Activated CD4-positive, alpha-beta T cell treated with anti-CD3 and anti-CD28 coated beads, Interleukin-2, amount 50 U/mL, for 4 hours (primary cell): ENCODE measurements at places on chromosomes 12 and 14.

- peak; percentile 17 for DNase-seq
Observed at GRCh38 chr12:52024845-52025230, 18.1 kb downstream of the TAMALIN start.

- DNase-seq: no peak
Observed at GRCh38 chr12:52759695-52760094, 17.4 kb downstream of the KRT76 start.

GRCh38 chr14:96393071-96393691 is 1.3 kb downstream of the AK7 start:
- no peak for DNase-seq

- no peak for DNase-seq
Observed at GRCh38 chr14:82776958-82777357, 1243.3 kb upstream of the SEL1L start.

GRCh38 chr14:75128596-75128990 is 1.7 kb upstream of the NEK9 start:
- no peak for DNase-seq

DNA sequence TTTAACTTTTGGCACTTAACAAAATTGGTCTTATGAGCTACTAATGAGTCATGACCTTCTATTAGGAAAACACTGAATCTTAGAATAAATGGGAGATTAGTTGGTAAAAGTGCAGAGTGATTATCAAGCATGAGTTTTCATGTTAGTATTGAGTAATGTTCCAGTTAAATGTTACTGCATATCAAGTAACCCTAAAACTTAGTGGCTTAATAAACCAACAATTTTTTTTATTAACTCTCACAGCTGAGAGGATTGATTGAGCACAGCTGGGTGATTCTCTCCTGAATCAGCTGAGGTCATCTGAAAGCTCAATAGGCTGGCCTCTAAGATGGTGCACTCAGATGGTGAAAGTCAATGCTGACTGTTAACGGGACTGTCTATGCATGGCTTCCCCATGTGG is 248.6 kb downstream of the BCL11B start:
- no peak for DNase-seq

DNA sequence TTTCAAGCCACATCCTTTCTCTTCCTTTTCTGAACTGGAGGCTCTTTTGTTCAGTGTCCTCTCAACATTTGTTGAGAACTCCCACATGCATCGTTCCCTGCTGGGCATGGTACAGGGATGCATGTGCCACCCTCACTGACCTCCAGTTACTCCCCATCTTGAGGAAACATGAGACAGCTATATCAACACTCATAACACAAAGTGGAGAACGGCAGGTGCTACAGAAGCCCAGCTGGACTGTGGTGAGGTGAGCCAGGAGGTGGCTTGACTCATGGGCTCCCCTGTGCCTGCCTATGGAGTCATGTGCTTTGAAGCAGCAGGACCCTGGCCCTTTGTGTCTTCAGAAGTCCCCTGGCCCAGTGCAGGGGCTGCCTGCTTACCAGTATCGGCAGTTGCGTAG is 9.7 kb downstream of the MYH6 start:
- DNase-seq: no peak

- no peak for DNase-seq
Observed at GRCh38 chr12:119229205-119229604, 50.5 kb downstream of the HSPB8 start.

GRCh38 chr12:109968032-109968420 is 28.1 kb downstream of the GIT2 start:
- DNase-seq: no peak

DNA sequence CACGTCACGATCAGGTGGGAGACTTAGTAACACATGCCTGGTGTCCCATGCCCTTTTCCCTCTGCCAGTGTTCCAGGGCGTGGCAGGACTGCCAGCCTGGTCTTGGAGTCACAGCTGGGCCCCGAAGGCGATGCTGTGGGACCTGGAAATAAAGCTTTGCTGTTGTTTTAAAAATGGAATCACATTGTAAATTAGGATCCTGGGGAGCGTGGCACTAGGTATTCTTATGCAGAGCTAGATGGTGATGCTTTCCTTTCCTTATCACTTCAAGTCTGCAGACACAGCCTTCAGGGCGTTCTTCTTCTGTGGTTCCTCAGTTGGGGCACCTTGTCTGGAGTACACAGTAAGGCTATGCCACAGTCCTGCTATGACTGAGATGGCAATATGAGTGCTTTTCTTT is 64.6 kb downstream of the BICD1 start:
- no peak for DNase-seq

DNA sequence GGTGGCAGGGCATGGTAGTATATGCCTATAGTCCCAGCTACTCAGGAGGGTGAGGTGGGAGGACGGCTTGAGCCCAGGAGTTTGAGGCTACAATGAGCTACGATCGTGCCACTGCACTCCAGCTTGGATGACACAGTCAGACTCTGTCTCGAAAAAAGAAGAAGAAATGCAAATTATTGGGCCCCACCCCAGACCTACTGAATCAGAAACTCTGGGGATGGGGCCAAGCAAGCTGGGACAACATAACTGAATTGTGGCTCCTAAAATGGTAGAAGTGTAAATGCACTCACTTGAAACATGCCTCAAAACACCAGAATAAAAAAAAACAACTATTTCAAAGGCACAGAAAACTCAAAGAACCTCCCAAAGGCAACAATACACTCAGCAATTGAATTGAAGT is 37.0 kb downstream of the CIT start:
- no peak for DNase-seq

GRCh38 chr12:122097927-122098756 is 19.6 kb downstream of the MLXIP start:
- no peak for DNase-seq

- peak; percentile 63 for DNase-seq
Observed at GRCh38 chr12:9707864-9708808, 24.8 kb downstream of the CLECL1 start.

DNA sequence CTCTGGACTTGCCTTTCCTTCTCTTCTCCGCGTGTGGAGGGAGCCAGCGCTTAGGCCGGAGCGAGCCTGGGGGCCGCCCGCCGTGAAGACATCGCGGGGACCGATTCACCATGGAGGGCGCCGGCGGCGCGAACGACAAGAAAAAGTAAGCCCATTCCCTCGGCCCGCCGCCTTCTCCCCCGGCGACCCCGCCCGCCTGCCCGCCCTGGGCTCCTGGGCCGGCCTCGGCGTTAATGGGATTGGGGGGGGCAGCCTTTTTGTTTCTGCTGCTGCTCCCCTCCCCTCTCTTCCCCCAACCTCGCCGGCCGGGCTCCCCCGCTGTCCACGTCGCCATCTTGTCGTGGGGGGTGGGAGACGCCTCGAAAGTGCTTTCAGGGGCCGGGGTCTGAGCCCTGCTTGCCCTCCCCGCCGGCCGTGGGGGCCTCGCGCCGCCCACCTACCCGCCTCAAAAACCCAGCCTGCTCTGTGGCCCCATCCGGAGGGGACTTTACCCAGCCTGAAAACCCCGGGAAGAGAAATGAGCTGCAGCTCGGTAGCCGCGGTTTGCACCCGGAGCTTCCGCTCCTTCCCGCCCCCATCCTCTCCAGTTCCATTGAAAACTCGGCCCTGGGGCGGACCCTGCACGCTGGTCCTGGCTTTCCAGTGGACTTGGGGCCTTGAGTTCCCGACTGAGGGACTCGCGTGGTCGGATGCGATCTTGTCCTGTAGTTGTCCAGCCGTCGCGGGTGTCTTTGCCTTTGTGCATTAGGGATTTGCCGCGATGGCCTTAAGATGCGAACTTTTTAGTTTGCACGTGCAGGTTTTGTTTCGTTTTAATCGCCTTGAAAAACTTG is 598 bp downstream of the HIF1A start:
- DNase-seq: peak; percentile 22

DNA sequence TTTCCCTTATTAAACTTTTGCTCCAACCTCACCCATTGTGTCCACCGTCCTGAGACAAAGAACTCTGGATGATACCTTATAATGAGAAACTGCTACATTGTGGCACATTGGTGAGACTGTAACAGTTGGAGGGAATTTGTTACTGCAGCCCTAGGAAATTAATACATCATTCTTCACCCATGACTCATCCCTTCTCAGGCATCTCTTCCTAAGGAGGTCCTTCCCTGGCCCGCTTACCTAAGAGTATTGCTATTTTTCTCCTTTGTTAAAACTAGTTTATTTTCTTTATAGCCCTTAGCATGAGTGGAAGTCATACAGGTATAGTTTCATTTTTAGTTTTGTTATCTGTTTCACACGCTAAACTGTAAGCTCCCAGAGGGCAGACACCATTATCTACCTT is 87.1 kb downstream of the TMEM260 start:
- DNase-seq: no peak

DNA sequence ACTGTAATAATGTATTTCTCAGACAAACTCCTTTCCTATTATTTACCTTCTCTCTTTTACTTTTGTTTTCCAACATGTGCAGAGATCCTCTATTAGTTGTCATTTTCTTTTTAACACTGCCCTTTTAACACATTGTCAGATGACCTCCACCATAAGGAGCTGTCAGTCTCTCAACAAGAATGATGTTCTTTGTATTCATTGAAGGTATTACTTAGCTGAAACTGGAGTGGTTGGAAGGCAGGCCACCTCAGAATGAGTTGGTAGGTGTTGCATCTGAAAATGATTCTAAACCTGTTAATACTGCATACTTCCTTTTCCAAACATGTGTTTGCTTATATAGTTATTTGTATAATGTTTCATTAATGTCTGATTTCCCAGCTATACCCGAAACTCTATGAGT is 16.9 kb downstream of the TMEM117 start:
- no peak for DNase-seq

DNA sequence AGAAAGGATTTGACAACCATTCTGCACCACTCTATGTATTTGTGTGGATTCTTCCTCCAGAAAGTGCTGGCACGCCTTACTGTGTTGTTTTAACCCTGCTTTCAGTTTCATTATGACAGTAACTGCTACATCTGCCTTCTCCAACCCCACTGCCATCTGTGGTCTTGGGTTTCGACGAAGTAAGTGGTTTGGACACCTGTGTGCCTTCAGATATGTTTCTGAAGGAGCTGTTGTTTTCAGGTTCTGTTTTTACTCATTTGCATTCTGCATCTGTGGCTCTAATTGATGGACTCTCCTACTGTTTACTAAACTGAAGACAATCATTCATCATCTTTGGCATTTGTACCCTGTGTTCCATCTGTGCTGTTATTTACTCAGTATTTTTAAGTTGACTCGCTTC is 4.1 kb downstream of the TSHR start:
- peak; percentile 10 for DNase-seq

DNA sequence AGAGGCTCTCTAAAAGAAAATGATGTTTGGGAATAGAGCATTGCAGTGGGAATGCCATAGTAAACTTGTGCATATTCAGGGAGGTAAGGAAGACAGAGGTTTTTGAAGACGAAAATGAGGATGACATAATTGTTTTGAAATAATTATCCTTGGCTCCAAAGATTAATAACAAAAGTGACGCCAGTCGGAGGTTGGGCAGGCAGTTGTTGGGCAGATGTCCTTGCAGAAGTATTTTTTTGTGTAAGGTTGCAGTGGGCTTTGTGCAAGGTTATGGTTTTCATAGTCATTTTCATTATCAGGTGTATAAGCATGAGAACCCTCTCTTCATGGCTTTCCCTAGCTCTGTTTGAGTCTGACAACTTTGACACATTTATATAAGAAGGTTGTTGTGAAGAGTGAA is 35.3 kb downstream of the METAP2 start:
- no peak for DNase-seq

GRCh38 chr14:72522847-72523246 is 371.1 kb downstream of the DPF3 start:
- DNase-seq: no peak

GRCh38 chr12:26018926-26019325 is 60.4 kb downstream of the RASSF8 start:
- DNase-seq: no peak

DNA sequence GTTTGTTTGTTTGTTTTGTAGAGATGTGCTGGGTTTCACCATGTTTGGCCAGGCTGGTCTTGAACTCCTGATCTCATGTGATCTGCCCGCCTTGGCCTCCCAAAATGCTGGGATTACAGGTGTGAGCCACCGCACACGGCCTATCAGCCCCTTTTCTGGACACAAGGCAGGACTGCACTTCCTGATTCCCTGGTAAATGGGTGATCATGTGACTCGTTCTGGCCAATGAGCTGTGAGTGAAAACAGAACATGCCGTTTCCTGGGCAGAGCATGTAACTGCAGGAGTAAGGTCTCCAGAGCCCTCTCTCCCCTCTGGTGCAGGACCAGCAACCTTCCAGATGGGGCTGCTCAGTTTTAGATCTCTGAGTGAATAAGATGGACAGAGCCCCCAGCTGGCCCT is 92.7 kb downstream of the ITPK1 start:
- no peak for DNase-seq

GRCh38 chr12:113135178-113136127 is at the start of gene RASAL1:
RASAL1 (minus strand) TSS chr12:113135761; CDS start chr12:113135462, 299 bp downstream.
- DNase-seq: peak; percentile 72

GRCh38 chr12:66829660-66830325 is 150.9 kb upstream of the GRIP1 start:
- DNase-seq: no peak

GRCh38 chr14:22489244-22489545 is 99.8 kb downstream of the DAD1 start:
- DNase-seq: no peak

- no peak for DNase-seq
Observed at GRCh38 chr14:51657762-51658161, 6.1 kb downstream of the FRMD6 start.

DNA sequence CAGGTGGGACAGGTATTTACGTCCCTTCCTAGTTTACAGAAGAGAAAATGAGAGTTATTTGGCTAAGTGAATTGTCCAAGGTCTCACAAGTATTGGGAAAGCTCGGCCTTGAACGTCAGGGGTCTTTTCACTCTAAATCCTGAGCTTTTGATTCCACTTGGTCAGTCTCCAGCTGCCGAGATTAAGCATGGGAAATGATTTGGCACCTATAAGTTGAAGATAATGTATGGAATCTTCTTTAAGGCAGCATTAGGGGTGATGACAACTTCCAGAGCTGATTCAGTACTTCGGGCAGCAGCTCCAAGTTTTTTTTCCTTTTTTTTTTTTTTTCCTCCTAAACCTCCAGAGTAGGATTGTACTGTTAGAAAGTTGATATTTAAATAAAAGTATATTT is 722 bp downstream of the FAM234B start:
- DNase-seq: no peak

DNA sequence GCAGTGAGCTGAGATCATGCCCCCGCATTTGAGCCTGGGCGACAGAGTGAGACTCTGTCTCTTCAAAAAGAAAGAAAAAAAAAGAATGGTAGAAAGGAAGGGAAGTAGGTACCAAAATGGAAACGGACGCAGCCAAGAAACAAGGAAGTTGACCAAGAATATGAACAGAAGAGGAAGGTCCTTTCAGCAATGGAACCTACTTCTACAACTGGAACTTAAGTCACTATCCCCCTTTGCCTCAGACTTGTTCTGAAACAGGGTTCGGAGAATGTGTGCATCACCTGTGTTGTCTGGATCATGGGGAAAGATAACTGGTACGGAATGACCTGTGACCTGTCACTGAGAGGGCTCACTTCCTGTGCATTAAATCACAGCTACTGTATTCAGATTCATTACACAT is 43.9 kb upstream of the RNASE1 start:
- DNase-seq: no peak

- no peak for DNase-seq
Observed at GRCh38 chr12:108638141-108638827, 4.6 kb upstream of the SELPLG start.
